ENCODE measurements at places on chromosomes 4 and X.

DNA sequence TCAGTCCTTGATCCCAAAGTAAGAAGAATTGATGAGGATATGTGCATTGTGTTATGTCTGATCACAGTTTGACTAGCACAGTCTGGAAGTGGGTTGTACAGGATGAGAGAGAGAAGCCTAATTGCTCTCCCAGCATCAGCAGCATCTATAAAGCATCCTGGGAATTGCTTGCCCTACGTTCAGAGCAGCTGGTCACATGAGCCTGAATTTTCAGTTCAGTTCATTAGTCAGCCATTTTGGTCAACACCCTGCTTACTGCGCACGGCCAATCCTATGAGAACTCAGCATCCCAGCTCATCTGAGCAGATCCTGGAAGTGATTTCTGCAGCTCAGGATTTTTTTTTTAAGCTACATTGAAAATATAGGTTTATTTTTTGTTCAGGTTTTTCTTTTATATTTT is at the start of gene RUFY3:
Gene RUFY3, plus strand, starts transcription at position 218 of the 400 bp plus-strand sequence. CDS start 610 bp downstream, outside the sequence.
- DNase-seq: peak; percentile 83

- no peak for DNase-seq
Measured at GRCh38 chr4:30495251-30495650, 224.9 kb upstream of the PCDH7 start.

- no peak for DNase-seq
Measured at GRCh38 chr4:152430507-152430906, 105.4 kb downstream of the FBXW7 start.

- DNase-seq: no peak
Measured at GRCh38 chrX:33045882-33046281, 165.5 kb downstream of the DMD start.

- no peak for DNase-seq
Measured at GRCh38 chrX:38271154-38271716, 50.6 kb upstream of the SRPX start.

- DNase-seq: no peak
Measured at GRCh38 chr4:183515411-183515810, 10.6 kb downstream of the ING2 start.

GRCh38 chrX:154546354-154547244 is at the start of gene G6PD:
Gene G6PD, minus strand, starts transcription at chrX:154546846. Its CDS starts 691 bp downstream, at chrX:154546155.
- peak; percentile 92 for DNase-seq

DNA sequence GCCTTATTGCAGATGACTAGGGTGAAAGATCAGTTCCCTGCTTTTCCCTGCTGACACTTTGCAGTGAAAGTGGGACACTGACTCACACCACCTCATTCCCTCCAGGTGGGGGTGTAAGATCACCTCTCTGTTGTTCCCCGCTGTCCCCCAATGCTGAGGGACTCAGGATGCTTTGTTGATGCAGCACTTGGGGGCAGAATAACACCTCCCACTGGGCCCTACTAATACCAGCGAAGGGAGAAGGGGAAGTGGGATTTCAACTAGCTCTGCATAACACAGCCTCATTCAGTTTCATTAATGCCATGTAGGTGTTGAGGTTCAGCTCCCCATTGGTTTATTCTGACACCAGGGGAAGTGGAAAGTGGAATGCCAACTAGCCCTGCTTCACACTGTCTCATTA is 43.6 kb upstream of the IL1RAPL2 start:
- no peak for DNase-seq

DNA sequence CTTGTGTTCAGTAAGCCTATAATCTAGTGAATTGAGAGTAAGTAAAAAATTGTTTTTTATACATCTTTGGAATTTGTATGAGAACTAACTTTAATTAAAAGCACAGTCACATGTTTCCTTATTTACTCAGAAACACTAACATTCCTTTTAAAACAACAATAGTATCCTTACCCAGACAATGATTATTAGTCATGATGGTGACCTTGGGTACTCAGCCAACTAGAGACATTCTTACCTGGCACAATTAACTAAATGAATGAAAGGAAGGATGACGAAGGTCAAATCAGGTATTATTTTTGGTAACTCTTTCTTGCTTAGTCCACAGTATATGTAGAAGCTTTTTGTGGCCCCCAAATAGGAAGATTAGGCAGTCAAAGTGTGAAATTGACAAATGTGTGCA is 901.0 kb downstream of the FAT4 start:
- DNase-seq: no peak

DNA sequence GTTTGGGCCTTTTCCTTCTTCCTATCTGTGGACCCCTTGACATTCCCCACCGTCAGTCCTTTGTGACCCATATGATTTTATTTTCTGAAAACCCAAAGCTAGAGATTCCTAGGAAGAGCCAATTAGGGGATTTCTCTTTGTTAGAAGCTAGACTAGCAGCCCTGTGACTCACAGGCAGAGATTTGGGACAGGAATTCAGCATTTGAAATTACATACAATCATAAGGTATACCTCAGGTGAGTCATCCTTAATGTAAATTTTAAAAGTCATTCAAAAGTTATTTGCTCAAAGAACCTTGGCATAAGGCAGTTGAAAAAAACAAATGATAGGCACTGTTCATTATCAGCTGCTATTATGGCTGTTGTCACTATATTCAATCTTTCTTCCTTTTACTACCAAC is 40.6 kb downstream of the USP26 start:
- no peak for DNase-seq

DNA sequence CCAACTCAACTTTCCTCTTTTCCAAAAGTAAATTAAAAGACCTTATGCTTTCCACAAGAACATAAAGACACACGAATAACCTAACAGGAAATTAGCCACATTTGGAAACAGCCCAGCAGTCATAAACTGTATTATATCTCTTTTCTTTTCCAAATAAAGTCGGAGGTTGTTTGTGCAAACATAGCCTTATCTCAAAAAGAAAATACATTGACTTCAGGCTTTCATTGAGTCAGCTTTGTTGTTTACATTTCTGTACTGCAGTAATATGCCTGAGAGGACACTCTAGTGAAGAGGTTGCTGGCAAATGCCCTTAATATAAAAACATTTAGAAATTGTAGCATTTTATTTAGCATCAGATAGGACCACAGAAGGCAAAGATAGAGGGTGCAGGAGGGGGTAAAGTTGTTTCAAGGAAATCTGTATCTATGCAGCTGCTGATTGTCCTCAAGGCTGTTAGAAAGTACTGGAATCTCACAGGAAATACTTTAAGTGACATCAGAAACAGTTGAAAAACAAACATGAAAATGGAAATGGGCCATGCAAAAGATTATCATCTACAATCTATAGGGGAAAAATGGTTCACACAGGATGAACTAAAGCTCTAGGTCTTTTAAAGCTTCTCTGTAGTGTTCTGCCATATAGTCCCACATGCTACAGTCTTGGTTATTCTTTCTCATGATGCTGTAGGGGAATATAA is 14.5 kb downstream of the LNX1 start:
- no peak for DNase-seq

DNA sequence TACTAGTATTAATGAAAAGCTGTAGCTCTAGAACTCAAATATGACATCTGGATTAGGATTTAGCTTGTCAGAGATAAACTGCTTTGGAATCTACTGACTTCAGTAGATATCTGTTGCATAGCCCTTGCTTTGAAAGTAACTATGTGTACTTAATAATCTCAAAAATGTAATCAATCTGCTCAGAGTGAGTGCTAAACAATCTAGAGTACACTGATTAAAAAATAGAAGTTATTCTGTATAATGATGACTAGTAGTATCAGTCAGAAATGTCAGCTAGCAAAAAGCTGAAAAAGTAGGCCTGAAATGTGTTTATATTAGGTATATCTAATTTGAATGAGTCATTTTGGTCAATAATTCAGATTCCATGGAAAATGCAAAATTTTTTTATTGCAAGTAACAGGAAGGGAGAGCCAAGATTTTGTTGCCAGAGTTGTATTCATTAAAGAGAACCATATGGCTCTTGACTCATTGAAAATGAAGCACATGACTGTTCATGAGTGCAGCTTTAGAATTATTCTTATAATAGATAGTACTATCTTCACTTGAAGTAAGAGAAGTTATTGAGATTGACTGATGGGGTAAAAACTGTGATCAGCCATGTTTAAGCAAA is 20.0 kb downstream of the CLCN3 start:
- DNase-seq: peak; percentile 12

- no peak for DNase-seq
Measured at GRCh38 chr4:111919639-111920038, 225.6 kb upstream of the FAM241A start.

DNA sequence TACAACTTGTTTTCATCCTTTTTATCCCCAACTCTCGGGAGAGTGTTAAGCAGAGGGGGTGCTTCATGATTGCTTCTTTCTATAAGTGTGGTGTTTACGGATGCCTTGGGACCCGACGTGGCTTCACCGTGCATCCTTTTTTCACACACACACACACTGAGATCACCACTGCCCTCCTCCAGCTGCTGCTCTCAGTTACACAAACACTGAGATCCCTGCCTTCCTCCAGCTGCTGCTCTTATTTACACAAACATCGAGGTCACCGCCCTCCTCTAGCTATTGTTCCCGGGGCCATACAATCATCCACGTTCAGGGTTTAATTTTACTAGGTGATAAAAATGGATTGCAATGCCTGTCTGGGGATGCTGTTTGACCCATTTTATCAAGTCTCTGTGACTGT is 155.4 kb upstream of the FAM9B start:
- no peak for DNase-seq

DNA sequence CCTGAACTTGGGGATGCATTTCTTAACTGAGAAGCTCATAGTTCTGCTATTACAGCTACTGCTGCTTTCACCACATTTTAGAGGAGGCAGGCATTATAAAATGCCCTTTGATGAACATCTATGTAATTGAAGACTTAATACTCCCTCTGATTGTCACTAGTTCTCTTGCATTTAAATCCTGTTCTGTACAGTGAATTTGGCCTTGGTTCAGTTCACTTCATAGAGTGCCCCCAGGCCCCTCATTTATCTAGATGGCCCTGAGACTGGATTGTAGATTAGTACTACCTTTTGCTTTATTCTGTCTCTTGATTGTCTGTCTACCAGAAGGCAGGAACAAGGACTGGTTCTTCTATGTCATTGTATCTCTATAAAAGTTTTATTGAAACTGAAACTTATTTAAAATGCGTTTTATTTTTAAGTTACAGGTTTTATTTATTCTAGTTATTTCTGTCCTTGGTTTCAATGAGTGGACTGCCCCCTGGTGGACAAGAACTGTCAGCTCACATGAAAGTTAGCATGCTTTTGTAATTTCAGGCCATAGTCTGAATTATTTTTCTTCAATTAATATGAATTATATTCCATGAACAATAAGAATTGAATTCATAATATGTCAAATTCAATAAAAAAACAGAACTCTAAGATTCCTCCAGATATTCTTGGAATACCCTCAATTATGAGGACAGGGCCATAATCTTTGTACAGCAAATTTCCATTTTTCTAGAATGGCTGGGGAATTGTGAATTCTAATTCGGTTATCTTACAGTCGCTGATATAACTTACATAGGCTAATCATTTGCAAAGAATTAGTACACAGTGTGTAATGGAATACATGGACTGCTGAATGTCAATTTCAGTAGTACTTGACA is 47.2 kb upstream of the TMEM33 start:
- no peak for DNase-seq

DNA sequence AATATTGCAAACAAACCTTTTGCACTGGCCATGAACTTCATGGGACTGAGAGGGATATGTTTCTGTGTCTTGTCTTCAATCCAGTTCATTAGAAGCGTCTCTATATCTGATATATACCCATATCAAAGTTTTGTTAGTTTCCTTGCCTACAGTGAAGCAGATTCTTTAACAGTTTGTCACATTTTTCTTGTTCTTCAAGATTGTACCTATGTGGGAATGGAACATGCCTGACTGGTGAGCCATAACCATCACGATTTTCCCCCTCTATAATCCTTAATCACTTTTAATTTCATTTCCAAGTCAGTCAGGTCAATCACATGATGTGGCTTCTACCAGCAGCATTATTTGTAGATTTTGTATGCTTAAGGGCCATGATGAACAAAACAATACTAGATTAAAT is 197.1 kb upstream of the PDE5A start:
- no peak for DNase-seq

- DNase-seq: no peak
Measured at GRCh38 chr4:151175233-151175632, 75.8 kb downstream of the RPS3A start.

DNA sequence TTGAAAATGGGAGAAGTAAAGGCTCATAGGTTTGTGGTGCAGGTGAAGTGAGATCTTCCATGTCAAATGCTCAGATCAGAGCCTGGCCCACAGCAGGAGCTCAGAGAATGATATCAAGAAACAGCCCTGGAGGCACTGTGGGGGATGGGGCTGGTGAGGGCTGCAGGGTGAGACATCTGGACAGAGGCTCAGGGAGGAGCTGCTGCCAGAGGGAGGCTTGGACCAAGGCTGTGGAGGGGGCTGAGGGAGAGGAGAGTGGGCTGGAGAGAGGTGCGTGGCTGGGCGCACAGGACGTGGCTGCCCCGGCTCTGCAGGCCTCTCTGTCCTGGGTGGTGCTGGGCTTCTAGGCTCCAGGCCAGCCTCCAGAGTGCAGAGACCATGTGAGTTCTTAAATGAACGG is 5.6 kb downstream of the SORCS2 start:
- DNase-seq: no peak

GRCh38 chr4:52911684-52912294 is 49.7 kb downstream of the RASL11B start:
- DNase-seq: peak; percentile 48

DNA sequence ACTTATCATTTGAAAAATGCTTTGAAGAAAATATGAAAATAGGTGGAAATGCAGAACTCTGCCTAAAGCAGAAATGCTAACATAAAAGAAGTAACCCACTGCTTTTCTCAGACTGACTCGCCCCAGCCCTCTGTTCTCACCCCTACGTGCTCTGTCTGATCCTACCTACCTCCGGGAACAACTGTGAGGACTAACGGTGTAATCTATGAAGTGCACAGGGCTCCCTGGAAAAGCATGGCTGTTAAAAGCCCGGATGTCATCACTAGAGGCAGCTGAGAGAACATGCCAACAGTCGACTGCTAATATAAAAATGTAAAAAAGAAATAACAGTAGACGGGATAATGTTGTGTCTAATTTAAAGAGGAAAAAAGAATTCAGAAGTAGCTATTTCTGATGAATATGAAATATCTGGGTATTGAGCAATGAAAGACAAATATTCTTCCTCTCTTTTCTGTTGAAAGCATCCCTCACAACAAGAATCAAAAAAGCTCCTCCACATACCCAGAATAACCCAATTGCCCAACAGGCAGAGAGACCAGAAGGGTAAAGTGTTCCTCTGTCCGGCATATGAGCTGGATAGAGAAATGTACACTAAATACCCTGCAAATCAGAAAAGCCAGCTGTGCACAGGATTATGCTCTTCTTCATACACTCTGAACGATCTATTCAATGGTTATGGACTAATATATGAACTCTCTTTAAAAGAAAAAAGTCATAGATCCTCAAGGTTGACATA is 130.7 kb downstream of the TSPAN5 start:
- DNase-seq: no peak

DNA sequence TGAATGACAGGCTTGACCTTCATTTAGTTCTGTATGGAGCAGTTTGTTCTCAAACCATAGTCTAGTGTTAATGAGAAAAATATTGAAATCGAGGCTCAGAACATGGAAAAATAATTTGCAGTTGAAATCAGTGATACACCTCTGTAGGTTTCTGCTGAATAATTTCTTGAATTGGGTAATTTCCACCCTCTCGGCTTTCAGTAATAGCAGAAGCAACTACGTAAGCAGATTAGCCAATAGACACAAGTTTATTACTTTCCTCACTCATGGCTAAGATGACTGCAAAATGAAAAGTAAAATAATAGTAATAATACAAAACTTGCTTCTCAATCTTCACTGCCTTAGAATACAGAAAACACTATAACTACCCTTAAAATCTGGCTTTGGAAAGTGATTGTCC is 46.0 kb downstream of the USP38 start:
- no peak for DNase-seq

Data from AG08396 (cell line).